ENCODE measurements at places on chromosomes 5 and 9.

DNA sequence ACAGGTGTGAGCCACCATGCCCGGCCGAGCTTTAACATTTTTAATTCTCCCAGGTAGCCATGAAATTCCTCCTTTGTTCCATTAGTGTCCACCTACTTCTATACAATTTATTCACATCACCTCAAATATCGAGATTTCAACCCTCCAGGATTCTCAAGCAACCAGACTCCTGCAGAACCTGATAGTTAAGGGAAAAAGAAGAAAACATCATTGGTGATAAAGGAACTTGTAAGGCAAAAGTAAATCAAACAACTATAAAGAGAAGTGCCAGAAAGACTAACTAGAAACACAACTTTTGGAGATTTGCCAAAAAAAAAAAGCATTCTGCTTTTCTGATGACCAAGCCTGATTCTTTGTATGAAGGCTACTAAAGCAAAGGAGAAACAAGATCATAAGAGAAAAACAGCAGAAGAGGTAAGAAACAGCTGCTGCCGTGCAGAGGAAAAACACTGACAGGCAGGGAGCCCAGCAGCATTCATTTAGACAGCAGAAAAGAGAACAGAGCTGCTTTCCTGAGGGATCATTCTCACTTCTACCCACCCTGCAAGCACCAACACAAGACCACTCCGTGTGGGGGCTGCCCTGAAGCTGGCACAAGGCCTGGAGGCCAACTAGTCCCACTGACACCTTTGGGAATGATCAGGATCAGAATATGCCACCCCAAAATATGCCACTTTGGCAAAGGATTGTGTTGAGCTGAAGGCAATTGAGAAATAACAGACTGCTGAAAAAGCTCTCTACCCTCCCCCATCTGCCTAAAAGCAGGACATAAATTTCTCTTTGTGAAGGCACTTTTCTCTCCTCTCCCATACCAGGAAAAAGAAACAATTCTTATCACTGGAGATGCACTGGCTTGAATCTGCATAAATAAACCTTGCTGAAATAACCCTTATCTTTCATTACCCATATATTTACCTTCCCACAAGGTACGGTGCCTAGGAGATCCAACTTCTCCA lies 75.1 kb downstream of the ALDH7A1 start:
- DNase-seq, result no peak

- no peak for DNase-seq
These were observed 974.0 kb upstream of the CDH10 start for GRCh38 chr5:25618821-25619220.

DNA sequence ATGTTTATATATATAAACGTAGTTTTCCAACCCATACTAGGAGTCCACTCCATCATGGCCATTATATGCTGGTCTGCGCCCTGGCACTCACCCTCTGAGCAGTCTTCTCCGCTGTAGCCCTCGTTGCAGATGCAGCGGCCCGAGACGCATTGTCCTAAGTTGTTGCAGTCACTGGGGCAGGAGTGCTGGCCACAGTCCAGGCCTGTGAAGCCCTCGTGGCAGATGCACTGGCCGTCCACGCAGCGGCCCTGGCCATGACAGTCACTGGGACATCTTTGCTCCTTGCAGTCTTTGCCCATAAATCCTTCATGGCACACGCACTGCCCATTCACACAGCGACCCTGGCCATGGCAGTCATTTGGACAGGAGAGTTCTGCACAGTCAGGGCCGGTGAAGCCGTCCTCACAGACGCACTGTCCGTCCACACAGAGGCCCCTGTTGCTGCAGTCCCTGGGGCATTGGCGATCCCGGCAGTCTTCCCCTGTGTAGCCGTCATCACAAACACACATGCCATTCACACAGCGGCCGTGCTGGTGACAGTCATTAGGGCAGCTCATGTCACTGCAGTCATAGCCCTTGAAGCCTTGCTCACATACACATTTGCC lies 32.1 kb downstream of the TNC start:
- DNase-seq, result no peak

DNA sequence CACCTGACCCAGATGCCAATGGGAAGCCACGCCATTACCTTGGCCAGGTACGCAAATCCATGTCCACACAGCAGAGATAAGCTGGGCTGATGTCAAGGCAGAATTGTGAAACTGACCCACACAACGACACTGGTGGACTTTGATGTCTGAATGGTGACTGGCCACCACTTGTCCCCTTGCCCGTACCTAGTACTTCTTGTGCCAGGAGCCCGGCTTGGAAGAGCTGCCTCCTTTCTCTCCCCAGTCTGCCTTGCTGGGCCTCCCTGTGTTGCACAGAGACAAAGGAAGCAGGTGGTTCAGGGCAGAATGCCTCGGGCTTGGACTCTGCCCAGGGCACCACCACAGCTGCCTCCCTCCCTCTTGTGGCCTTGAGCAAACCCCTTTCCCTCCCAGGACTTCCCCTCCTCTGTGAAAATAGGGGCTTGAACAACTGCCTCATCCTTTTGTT lies 23.3 kb downstream of the PTGES2 start:
- DNase-seq, result no peak

GRCh38 chr5:172113036-172113435 lies 75.0 kb downstream of the STK10 start:
- DNase-seq, result no peak

Measured in activated CD8-positive, alpha-beta memory T cell treated with anti-CD3 and anti-CD28 coated beads for 48 hours (primary cell).